ENCODE measurements at places on chromosomes 12 and 14.

GRCh38 chr12:10018386-10018785, 8.0 kb downstream of the CLEC12B start:
- DNase-seq: no peak

GRCh38 chr12:93093243-93093642, 164.1 kb upstream of the EEA1 start:
- no peak for DNase-seq

DNA sequence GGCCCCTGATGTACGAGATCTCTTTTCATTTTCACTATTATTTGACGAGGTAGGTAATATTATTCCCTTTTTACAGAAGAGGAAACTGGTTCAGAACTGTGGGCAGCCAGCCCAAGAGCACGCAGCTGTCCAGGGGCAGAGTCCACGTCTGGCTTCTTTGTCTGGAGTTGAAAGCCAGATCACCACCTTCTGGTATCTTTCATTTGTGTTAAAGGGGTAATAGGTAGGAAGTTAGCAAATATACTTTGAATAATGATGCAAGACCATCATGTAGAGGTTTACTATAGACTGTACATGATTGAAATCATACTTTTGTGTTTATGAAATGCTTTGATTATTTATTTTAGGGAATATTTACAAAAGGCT, 144.1 kb upstream of the AMIGO2 start:
- DNase-seq: no peak

DNA sequence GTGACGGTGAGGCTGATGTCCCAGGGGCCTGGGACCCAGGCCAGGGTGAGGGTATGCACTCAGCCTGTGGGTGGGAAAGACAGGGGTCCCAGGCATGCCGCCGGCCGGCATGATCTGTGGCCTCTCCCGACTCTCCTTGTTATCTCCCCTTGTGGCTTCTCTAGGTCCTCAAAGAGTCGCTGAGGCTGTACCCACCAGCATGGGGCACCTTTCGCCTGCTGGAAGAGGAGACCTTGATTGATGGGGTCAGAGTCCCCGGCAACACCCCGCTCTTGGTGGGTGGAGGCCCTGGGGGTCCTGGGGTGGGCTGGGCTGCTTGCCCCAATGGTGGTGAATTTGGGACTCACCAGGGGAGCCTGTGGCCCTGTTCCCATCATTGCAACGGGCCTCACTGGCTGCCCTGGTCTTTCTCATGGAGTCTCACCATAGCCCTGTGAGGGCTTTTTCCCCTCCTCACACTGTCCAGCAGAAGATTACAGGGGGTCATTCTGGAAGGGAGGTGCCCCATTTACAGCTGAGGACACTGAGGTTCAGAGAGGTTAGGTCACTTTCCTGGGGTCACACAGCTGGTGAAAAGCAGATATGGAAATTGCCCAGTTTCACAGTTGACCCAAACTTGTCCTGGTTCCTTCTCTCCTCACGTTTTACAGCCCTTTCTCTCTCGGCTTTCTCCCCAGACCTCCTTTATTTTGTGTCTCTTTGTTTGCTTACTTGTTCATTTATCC, 37.9 kb downstream of the CYP46A1 start:
- no peak for DNase-seq

GRCh38 chr14:101363880-101364391, 197.4 kb upstream of the DIO3 start:
- DNase-seq: no peak

DNA sequence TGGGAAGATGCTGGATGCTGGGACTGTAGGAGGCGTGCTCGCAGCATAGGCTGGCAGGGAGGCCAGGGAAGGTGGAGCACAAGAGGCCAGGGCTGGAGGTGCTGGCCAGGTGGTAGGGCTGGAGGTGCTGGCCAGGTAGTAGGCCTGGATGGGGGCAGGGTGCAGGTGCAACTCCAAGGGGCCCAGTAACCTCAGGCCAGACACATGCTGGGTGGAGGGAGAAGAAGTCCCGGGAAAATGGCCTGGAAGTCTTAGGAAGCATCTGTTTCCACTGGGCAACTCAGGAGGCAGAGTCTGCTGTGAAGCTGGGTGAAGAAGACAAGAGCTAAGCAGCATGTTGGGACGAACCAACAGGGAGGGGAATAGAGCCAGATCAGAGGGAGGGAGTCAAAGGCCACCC, 665.2 kb downstream of the BCL11B start:
- DNase-seq: no peak

GRCh38 chr12:120562906-120563305, 18.3 kb downstream of the POP5 start:
- DNase-seq: no peak

- DNase-seq: no peak
These were observed 57.2 kb upstream of the CISTR start for GRCh38 chr12:53809005-53809404.

DNA sequence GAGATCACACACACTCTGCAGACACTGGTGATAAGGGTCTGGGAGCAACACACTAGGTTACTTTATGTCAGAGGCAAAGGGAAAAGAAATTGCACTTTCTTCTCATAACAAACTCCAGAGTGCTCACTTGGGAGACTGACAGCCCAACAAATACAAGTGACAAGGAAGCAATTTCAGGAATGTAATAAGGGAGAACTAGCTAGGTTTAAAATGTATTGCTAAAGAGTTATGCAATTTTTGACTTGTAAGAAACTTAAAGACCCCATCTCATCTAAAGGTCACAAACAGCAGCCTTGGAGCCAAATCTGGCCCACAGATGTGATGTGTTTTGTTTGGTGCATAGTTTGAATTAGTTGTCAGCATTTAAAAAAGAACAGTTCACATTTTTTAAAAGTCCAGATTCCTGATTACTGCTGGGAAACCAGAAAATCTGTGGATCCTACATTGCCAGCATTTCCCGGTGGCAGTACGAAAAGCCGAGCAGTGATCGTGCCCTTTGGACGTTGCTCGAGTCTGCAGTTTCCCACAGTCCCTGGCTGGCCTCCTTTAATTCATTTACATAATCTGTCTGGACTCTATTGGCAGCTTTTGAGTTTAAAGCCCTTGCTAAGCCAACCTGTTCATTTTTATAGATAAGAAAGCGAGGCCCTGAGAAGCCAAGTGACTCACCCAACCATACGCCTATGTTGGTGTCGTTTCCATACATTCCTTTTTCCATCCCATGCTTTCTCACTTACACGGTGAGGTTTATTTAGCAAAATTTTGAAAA, 42.0 kb upstream of the ETV6 start:
- DNase-seq: no peak

DNA sequence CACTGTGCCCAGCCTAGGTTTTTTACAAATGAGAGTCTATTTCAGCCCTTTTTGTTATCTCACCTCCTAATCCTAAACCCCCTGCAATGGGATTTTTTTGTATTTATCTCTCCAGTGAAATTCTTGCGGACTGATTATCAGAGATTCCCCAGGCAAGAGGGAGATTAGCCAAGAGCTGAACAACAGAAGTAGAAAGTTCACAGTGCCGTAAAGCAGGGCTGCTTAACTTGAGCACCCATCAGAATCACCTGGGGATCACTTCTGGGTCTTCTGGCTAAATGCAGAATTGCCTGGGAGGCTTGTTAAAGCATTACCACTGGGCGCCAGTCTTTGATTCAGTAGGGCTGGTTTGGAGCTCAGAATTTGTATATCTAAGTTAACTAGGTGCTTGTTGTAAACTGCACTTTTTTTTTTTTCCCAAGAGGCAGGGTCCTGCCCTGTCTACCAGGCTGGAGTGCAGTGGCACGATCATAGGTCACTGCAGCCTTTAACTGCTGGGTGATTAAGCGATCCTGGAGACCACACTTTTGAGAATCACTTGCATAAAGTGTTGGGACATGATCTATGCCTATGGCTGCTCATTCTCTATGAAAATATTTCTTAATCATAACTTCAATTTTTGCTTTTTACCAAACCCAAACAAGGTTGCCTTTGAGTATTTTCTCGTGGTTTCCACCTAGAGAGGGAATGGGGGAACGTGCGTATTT, 1.1 kb upstream of the DPPA3 start:
- no peak for DNase-seq

DNA sequence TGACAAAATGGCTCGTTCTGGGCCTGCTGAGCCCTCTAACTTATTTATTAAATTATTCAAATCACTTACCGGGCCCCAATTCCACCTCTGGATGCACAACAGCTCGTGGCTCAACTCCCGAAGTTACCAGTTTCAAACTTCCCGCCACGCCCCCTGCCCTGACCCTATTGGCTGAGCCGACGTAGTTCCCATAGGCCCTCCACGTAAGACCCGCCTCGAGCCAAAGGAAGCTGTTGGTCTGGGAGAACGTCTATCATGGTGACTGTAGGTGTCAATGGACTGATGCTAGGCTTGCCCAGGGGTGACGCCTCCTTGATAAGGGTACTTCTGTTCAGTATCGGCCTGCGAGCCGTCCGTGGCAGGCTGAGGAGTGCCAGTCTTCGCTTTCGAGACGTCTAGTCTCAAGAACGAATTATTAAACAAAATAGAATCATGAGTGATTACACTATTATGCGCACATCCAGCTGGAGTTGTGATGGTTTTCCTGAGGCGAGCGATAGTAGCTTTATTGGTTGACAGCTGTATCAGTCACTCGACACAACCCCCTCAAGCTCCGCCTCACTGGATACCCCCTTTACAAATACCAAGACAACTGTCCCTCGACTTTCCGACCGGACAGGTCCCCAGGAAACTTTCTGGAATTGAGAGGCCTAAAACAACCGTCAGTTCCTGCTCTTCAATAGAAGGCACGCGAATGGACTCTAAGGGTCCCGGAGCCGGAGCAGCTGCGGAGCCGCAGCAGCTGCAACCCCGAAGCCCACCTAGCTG, at the start of gene CDCA3:
Gene CDCA3 (minus strand): TSS at position 134 of the 768 bp plus-strand sequence. CDS start 334 bp downstream, outside the sequence.
- DNase-seq: peak; percentile 95

DNA sequence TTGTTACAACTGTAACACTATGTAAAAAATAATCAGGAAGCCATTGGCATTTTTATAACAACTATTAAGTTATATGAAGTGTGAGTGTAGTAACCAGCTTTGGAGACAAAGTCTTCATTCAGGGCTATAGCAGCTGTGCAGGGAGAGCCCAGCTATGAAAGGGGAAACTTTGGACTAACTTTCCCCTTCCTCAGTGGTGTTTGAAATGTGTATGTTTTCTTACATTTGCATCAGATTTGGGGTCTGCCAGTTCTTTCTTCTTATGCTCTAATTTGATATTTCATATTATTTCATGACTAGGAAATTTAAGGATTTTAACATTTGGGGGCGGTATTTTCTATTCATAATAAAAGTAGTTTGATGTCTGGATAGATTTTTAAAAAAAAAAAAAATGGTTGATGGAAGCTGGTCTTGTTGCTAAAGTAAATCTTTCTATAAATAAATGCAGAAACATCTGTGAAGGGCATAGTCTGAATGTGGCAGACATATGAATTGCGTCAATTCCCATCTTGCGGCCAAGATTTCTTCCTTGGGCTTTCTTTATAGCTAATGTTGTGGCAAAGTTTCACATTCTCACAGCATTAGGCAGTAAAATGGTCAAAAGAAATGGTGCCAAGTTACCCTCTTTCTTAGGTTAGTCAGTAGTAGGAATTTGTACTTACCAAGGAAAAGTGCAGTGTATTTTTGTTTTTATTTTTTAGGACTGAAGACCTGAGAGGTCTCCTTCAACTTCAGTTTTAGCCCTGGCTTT, 35.6 kb downstream of the RASSF8 start:
- no peak for DNase-seq

DNA sequence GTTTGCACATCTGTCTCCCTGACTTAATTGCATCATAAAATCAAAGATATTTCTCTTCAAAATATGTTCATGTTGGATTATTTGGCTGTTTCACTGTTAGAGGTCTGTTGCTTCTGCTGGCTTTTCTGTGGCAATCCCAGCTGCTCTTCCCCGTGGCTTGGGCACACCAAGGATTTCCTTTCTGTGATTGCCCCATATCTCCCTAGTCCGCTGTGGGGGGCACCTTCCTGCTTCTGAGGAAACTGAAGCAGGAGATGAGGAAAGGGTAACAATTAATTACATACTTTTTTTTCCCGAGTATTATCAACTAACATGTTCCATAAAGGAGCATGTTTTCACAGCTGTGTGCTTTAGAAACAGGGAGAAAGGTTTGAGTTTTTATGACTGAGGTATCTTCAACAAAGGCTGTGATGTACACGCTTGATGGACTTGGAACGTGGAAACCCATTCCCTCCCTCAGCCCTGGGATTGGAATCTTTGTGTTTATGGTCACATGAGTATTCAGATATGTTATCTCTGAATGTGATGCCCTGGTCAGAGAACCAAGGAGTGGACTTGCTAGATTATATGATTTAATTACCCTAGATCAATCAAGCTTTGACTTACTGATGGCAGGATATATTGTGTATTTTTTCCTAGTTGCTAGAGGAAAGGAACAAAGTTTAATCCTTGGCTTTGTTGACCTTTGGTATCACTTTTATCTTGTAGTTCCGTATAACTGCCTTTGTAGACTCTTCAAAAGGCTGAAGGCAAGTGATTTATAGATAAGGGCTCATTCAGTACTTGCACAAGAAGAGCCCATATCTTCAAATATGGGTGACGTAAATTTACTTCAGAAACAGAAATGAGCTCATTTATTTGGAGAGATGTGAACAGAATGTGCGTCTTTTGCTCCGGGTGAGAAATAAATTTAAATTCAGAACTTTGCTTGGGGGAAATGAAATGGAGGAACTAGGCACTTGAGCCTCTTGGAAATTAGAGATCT, 46.7 kb downstream of the BORCS5 start:
- DNase-seq: no peak

GRCh38 chr12:31658471-31659086, 909 bp upstream of the ETFBKMT start:
- no peak for DNase-seq

- DNase-seq: no peak
These were observed 7.7 kb downstream of the CCND2 start for GRCh38 chr12:4281173-4281654.

- DNase-seq: peak; percentile 63
These were observed 79.9 kb downstream of the NEDD1 start for GRCh38 chr12:96986883-96987523.

DNA sequence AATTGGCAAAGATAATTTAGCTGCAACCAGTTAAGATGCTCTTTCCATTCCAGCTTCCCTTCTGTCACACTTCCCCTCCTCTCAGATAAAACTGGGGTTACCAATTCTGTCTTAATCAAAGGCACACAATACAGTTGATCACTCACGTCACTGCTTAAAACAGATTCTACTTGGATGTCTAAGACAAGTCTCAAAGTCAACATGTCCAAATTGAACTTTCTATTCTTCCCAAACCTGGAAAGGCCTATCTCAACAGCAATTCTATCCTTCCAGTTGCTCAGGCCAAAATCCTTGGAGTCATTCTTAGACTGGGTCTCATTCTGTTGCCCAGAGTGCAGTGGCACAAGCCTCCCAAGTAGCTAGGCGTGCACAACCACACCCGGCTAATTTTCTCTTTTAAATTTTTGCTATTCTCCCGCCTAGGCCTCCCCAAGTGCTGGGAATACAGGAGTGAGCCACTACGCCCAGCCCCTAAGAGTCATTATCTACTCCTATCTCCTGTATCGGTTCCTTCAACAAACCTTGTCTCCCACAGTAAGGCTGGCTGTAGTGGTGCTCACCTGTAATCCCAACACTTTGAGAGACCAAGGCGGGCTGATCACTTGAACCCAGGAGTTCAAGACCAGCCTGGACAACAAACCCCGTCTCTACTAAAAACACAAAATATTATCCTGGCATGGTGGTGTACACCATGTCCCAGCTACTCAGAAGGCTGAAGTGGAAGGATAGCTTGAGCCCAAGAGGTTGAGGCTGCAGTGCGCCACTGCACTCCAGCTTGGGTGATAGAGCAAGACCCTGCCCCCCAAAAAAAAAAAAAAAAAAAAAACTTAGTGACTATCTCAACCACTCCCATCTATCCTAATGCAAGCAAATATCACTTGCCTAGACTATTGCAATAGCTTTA, 4.7 kb downstream of the RPS29 start:
- DNase-seq: no peak

Measured in left kidney (tissue), 8 donors.